ENCODE measurements at places on chromosomes 2 and 18. TPM values are rescaled to one million over a fixed set of nuclear protein-coding genes. Genes with fewer than 3 reads are reported as not detected.

DNA sequence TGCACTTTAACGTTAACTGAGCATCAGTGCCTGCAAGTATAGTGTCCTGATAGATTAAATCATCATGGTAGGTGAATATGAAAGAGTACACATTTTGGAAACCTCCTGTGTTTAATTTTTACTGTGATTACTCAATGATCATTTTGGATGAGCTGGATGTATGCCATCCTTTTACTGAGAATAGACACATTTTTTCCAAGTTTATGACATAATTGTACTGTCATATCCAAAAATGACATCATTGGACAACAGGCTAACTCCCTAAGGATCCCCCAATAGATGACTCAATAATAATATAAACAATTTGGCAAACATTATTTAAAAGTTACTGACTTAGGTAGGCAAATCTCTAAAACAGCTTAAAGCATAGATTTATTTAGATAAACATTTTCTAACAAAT, 410.8 kb upstream of the REG3G start:
- no peak overlapping the region for H3K27ac ChIP-seq
- H3K4me3 ChIP-seq: no peak overlapping the region
- no peaks in the 10 kb centered on the region for H3K4me1 ChIP-seq
- H3K27me3 ChIP-seq: no peaks in the 10 kb centered on the region

DNA sequence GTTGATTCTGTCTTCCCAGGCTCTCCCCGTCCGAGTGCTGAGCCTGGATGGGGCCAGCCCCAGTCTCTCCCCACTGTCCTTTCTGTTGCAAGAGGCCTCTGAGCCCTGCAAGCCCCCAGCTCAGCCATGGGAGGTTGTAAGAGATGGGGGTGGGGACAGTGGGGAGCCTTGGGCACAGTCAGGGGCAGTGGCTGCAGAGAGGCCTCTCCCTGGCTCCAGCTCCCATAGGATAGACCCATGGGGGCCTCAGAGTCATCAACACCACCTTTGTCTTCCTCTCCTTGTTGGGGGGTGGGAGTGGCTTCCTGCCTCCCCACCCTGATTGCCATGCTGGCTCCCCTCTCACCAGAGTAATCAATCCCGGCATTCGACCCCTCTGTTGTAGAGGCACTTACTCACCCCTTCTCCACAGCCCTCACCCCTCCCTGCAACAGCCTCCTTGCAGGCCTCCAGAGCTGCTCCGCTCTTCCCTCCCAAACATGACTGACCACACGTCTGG, 37.5 kb upstream of the NPAS2 start:
- no peak overlapping the region for H3K4me3 ChIP-seq
- no peak overlapping the region for H3K27ac ChIP-seq
- H3K4me1 ChIP-seq: no peaks in the 10 kb centered on the region
- no peak for DNase-seq
- no peaks in the 10 kb centered on the region for H3K36me3 ChIP-seq

GRCh38 chr2:46704593-46704992, 211.0 kb downstream of the MCFD2 start:
- peaks cover 15% of the 10 kb centered on the region for H3K4me1 ChIP-seq
- no peak for DNase-seq
- H3K4me3 ChIP-seq: no peak overlapping the region
- peaks cover under 1% of the 10 kb centered on the region for H3K27me3 ChIP-seq

- H3K27me3 ChIP-seq: no peaks in the 10 kb centered on the region
- DNase-seq: peak; percentile 16
- no peaks in the 10 kb centered on the region for H3K36me3 ChIP-seq
- H3K4me1 ChIP-seq: peaks cover 4% of the 10 kb centered on the region
- H3K27ac ChIP-seq: no peak overlapping the region
Observed at GRCh38 chr2:241940329-241940728, 70.8 kb downstream of the RTP5 start.

DNA sequence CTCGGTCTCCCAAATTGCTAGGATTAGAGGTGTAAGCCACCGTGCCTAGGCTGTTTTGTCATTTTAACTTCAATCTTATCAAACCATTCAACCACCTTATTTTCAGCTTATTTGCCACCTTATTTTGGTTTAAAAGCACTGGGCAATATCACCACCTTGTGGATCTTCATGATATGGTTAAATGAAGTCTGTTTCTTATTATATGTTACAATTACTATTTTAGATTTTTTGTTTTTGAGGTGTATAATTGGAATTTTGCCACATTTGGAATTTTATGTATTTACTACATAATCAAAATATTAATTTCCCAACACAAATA, 43.8 kb upstream of the SCN9A start:
- no peaks in the 10 kb centered on the region for H3K27me3 ChIP-seq
- no peaks in the 10 kb centered on the region for H3K36me3 ChIP-seq
- no peak overlapping the region for H3K4me3 ChIP-seq
- H3K4me1 ChIP-seq: no peaks in the 10 kb centered on the region
- DNase-seq: no peak

DNA sequence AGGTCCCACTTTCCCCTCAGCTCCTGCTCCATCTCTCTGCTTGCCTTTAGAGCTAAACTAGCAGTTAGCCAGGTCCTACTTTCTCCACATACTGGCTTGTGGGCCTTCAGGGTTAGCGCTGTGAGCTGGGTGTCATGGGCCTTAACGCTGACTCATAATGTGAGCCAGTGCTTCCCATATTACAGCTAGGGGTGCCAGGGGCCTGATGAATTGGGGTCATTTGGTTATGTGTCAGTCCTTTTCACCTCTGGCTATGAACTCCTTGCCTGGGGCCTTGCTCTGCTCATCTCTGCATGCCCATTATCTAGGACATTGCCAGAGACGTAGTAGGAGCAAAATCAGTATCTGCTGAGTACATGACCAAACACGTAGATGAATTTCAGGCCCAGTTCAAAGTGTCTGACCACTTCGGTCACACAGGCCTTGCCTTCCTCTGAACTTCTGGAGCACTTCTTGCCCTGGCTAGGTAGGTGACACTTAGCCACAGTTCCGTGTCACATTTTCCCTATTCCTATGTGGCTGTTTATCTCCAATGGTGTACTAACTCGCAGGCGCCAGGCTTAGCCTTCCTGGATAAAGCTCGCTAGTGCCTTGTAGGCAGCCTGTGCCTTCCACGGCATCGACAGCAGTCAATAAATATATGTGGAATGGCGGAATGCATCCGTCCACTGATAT, 103.2 kb upstream of the SIX3 start:
- DNase-seq: no peak
- H3K36me3 ChIP-seq: peaks cover 2% of the 10 kb centered on the region
- no peaks in the 10 kb centered on the region for H3K27me3 ChIP-seq
- no peak overlapping the region for H3K4me3 ChIP-seq
- no peak overlapping the region for H3K27ac ChIP-seq

- peaks cover 6% of the 10 kb centered on the region for H3K36me3 ChIP-seq
- peaks cover 64% of the 10 kb centered on the region for H3K4me1 ChIP-seq
- peak; percentile 57 for DNase-seq
- peak overlapping the region; percentile 97 for H3K27ac ChIP-seq
- H3K4me3 ChIP-seq: peak overlapping the region; percentile 81
- peaks cover 33% of the 10 kb centered on the region for H3K27me3 ChIP-seq
Observed at GRCh38 chr18:45688833-45689232, 35.1 kb upstream of the SLC14A1 start.

DNA sequence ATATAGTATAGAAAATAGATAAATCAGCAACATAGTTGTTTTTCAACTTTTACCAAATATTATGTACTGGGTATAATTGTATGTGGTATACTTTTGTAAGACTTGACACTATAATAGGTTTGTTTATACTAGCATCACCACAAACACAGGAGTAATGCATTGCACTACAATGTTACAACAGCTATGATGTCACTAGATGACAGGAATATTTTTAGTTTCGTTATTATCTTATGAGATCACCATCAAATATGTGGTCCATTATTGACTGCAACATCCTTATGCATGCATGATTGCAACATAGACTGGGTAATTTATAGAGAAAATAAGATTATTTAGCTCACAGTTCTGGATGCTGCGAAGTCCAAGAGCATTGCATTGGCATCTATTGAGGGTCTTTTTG, 678.4 kb upstream of the ZNF804A start:
- no peaks in the 10 kb centered on the region for H3K36me3 ChIP-seq
- H3K27ac ChIP-seq: no peak overlapping the region
- H3K4me1 ChIP-seq: no peaks in the 10 kb centered on the region

- no peaks in the 10 kb centered on the region for H3K27me3 ChIP-seq
- H3K27ac ChIP-seq: no peak overlapping the region
- no peaks in the 10 kb centered on the region for H3K4me1 ChIP-seq
- no peak overlapping the region for H3K4me3 ChIP-seq
- no peak for DNase-seq
Observed at GRCh38 chr18:41395695-41396094, 559.3 kb upstream of the PIK3C3 start.

- no peaks in the 10 kb centered on the region for H3K4me1 ChIP-seq
- H3K4me3 ChIP-seq: no peak overlapping the region
- peaks cover 15% of the 10 kb centered on the region for H3K36me3 ChIP-seq
Observed at GRCh38 chr2:23803965-23804542, 122.9 kb downstream of the ATAD2B start.

DNA sequence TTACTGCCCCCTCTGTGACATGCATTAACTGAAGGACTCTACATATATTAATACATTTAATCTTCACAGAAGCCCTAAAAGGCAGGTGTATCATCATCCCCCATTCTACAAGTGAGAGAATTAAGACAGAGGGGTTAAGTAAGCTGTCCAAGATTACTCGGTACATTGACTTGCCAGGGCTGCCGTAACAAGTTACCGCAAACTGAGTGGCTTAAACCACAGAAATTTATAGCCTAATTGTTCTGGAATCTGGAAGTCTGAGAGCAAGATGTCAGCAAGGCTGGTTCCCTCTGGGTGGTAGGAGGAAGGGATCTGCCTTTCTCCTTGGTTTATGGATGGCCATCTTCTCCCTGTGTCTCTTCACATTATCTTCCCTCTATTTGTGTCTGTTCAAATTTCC, 605.5 kb downstream of the EPHA4 start:
- H3K27me3 ChIP-seq: no peaks in the 10 kb centered on the region
- no peak overlapping the region for H3K27ac ChIP-seq
- H3K4me3 ChIP-seq: no peak overlapping the region
- no peaks in the 10 kb centered on the region for H3K36me3 ChIP-seq
- no peak for DNase-seq
- H3K4me1 ChIP-seq: no peaks in the 10 kb centered on the region

Gene ANKRD12
- total RNA-seq: 79.4 TPM

Gene SLC5A7
- not detected for total RNA-seq

Gene PRLH
- total RNA-seq: not detected

Gene ZNF385B
- not detected for total RNA-seq

Data from activated CD4-positive, alpha-beta T cell treated with anti-CD3 and anti-CD28 coated beads, Interleukin-2, amount 10 ng/mL, durations not matched to agents 7 days and 5 days (primary cell).